HuH-7 (cell line): ENCODE measurements at places on chromosomes 2 and 18.

GRCh38 chr2:46847185-46847710 is 68.4 kb downstream of the MCFD2 start:
- no peak for DNase-seq

GRCh38 chr18:11149441-11150270 is at the start of gene PIEZO2:
Gene PIEZO2, minus strand, starts transcription at chr18:11149569. Its CDS starts 981 bp downstream, at chr18:11148588.
- peak; percentile 92 for DNase-seq

DNA sequence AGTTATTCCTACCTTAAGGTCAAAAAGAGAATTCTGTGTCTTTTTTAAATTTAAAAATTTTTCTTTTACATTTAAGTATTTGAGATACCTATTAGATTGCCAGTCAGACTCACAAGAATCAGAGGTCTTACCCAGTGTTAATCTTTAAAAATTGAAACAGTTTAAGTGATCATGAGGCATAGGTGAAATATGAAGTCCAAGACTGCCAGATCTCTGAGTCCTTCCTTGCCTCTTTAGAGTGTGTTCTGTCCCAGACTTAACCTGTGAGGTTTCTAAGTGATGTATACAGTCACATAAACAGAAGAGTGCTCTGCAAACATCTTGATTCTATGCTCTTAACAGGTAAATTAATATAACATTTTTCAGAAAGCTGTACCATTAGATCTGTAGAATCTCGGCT is 40.6 kb downstream of the ACTR3 start:
- DNase-seq, result no peak

DNA sequence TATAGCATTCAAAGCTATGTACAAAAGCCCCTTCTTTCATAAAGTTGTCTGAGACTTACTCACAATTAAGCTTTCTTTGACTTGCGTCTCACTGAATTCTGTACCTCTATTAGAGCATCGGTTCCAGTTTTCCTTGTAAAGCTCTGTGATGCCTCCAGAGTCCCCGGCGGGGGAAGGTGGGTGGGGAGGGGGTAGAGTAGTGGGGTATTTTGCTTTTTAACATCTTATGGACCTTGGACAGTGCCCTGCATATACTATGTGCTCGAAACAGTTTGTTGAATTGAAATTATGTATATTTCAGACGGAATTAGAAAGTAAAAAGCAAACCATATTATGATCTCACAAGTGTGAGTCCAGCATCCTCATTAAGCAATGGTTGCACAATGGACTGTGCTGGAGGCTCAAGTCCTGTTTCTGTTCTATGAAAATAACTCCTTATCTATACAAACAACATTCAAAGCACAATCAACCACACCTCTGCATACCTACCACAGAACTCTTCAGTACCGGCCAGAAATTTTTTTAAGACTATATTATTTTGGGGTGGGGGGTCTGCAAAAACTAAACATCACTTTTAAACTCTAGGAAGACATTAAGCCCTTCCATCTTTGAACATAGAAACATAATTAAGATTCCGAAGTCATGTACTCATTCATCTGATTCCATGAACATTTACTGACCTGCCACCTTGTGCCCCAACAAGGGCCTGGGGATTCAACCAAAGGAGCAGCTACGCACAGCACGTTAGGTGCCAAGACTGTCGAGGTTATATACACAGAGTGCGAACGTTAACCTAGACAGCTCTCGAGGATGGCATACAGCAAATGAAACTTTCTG is 908 bp downstream of the STAT1 start:
- peak; percentile 43 for DNase-seq

- no peak for DNase-seq
These were observed 1.1 kb downstream of the NPC1 start for GRCh38 chr18:23585007-23585871.

DNA sequence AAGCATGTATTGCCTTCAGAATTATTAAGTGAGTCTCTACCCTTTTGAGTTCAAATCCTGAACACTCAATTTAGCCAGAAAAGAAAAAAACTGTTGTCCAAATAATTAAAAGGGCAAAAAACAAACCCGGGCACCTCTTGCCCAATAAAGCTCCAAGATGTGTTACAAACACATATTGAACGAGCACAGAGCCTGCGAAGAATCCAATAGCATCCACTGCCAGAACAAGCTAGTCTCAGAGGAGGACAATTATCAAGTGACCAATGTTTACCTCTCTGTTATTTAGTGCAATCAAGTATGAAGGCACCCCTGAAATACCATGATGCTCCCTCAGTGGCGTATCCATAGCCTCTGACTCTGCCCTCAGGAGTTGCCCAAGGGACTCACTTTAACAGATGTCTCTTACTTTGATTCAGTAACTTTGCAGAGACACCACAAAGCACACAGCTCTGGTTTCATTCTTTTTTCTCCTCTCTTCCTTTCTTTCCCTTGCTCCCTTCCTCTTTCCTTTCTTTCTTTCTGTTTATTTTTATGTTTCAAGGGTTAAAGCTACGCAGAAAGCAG is 93.5 kb upstream of the SPATS2L start:
- no peak for DNase-seq

- DNase-seq, result no peak
These were observed 163.0 kb upstream of the SH3BP4 start for GRCh38 chr2:234788841-234789240.

GRCh38 chr2:48755473-48755872 is at the start of gene LHCGR:
Gene LHCGR, minus strand, starts transcription at chr2:48755724. Its CDS starts 53 bp downstream, at chr2:48755671.
- no peak for DNase-seq

- no peak for DNase-seq
These were observed 19.5 kb downstream of the SIGLEC15 start for GRCh38 chr18:45844938-45845337.

DNA sequence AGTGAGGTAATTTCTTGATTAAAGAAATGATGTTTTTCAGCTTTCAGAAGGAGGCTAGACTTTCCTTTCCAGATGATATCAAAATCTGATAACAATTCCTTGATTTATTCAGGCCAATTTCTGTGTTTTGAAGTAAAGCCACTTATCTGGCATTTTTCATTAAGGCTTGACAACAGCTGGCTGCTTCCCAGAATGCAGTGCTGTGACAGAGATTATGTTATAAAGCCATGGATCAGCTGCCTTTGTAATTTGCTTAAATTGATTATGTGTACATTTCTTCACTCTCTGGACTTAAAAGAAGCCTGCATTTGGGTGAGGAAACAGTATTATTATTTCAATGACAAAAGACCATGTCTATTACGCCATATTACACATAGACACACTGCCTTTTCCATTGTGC is 136.0 kb downstream of the PLCL1 start:
- DNase-seq, result no peak

DNA sequence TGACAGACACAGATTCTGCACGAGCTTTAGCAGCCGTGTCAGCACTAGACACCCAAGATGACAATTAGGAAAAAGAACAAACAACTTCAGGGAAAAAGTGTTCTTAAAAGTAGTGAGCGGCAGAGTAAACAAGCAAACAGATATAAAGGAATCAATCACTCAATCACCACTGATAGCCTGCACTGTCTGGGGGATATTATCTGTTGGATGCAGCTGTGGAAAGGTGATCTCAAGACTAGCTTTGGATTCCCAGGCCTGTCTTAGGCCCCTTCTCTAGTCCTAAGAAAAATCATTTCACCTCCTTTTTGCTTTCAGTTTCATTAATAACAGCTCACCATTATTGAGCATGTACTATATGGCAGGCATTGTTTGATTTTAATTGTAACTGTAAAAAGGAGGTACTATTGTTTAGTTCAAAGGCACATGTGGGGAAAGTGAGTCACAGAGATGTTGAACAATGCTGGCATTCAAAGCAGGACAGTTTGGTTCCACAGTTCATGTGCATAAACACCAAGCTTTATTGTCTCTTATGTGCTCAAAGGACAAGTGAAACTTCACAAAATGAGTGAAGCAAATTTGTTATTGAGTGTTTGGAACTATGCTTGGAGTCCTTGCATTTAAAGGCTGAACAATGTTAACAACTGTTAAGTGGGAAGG is 147.3 kb upstream of the TCF4 start:
- DNase-seq, result no peak

GRCh38 chr2:209463226-209463625 is 39.4 kb downstream of the MAP2 start:
- no peak for DNase-seq

- no peak for DNase-seq
These were observed 129.9 kb downstream of the SPTBN1 start for GRCh38 chr2:54586062-54586461.

DNA sequence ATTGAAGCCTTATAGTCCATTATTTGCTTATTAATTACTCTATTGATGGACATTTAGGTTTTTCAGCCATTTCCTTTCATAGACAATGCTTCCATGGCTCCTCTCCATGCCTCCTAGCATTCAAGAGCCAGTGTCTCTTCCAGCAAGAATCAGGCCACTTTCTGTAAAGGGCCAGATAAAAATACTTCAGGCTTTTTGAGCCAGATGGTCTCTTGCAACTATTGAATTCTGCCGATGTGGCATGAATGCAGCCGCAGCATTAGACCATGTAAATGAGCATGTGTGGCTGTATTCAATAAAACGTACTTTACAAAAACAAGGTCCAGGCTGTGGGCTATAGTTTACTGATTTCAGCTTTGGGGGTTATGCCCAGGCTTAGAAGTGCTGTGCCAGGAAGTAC is 38.5 kb downstream of the TRAF3IP1 start:
- no peak for DNase-seq

GRCh38 chr2:194077366-194077765 is 1579.7 kb upstream of the SLC39A10 start:
- DNase-seq, result no peak

- DNase-seq, result no peak
These were observed 18.9 kb downstream of the ATP8B1 start for GRCh38 chr18:57784034-57784800.

DNA sequence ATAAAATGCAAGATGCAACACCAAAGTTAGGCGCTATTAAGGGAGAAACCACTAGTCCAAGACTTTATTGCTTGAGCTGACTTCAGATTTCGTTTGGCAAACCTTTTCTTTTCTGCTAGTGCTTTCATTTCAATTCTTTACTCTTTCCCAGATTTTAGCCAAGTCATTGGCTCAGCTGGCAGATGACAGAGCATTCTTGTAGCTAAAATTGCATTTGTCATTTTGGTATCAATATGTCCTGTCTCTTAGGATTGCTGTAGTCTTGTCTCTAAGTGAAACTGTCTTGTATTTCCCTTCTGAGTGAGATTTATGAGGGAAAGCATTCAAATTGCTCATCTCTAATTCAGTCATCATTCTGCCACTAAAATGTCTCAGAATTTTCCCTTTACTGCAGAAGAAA is 335.1 kb downstream of the METTL4 start:
- DNase-seq, result no peak

- no peak for DNase-seq
These were observed 14.7 kb upstream of the IKZF2 start for GRCh38 chr2:213166109-213166508.

DNA sequence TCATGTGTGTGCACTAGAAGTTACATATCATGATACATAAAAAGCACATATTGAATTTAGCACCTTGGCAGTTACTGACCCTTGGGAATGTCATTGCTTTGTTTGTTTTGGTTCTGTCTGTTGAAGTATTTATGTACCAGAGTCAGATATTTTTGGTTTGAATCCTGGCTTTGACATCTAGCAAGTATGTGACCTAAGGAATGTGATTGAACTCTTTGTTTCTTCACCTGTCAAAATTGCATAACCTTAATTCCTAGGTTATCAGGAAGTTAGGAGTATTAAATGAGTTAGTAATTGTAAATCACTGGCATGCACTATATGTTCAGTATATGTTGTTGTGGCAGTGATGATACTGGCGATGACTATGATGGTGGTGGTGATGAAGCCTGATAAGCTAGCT is 1003.5 kb upstream of the NRXN1 start:
- no peak for DNase-seq

- DNase-seq, result no peak
These were observed 74.2 kb downstream of the MBP start for GRCh38 chr18:77058290-77058835.

- no peak for DNase-seq
These were observed 75.6 kb downstream of the COA5 start for GRCh38 chr2:98532756-98533155.

DNA sequence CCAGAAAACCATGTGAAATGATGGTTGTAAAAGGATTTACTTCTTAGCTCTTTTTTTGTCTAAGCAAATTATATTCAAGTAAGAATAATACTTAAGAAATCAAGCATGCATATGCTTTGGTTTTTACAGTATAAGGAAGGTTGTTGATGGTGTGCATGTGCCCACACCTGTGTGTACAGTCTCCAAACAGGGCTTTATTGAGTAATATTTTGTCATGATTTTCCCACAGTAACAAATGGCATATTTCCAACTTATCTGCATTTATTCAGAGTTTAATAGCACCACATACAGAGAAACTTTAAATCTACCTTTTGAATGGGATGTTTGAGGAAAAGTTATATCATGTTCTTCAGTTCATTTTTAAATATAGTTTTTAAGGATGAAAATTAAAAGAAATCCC is 76.5 kb upstream of the DSG1 start:
- no peak for DNase-seq

DNA sequence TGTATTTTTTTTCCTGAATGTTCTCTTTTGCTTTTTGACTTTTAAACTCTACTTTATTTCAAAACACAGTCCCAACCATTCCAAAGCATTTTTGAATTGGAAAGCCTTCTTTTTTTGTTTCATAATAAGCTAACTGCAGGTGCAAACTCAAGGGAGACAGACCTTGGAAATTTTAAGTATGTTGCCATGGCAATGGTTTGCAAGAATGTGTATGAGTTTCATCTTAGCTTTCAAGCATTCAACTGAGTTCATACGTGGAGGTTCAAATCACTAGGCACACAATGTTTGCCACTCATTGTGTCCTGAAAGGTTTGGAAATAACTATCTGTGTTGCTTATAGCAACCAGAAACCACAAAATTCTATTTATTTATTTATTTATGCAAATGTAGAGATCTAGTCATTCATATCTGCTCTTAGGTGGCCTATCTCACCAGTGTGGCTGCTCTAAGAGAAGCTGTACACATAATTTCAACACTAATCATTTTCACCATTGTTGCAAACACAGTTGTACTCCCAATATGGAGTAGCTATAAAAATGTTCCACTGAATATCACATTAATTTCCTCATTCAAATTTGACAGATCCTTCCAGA is 805.7 kb upstream of the FSHR start:
- DNase-seq, result no peak

DNA sequence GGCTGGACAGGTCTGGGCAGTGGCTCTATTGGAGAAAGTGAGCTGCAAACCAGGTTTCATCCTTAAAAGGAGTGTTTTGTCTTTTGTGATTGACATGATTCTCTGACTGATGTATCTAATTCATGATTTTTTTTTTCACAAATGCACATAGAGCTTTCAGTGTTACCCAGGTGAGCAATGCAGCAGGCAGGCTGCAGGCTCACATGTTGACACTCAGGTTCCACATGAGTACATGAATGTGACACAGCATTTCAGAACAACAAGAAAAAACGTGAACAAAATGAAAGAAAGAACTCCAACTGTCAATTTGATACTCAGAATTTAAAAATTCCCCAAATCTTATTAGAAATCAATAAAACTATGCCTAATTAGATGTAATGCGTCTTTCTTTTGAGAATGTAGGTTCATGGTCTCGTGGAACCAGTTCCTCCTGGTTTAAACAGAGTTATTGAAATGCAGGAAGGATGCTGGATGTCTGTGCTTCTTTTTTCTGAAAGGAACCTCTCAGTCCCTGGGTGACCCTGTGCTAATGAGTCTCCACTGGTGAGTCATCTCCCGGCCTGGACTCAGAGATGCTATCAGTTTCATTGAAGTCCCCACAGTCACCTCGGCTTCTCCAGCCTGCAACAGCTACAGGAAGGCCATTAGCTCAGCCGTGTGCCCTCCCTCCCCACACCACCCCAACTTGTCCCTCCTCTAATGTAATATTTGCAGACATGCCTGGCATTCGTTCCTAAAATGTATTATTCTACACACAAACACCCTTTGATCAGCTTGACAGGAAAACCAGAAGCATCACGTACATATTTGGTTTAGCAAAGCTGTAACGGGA is 430.4 kb downstream of the LPIN1 start:
- no peak for DNase-seq
